ENCODE measurements at places on chromosomes 12 and 14.
A peak's percentile ranks its signal among the peaks of the same experiment; 100 is the strongest.

DNA sequence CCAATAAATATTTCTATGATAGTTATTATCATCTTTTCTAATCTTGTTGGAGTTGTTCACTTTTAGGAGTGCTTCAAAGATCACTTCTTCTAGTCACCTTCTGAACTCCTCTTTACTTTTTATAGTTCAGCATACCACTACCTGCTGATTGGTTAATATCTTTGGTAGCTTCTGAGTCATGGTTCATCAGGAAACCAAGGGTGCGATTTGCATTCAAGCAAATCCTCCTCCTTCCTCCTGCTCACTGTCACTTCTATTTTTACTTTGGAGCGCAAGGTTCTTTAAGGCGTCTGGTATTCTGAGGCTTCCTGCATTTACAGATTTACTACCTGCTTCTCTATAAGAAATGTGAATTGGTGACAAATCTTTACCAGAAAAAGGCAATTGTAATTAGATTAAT lies 24.0 kb downstream of the SYT1 start:
- no peak for DNase-seq

DNA sequence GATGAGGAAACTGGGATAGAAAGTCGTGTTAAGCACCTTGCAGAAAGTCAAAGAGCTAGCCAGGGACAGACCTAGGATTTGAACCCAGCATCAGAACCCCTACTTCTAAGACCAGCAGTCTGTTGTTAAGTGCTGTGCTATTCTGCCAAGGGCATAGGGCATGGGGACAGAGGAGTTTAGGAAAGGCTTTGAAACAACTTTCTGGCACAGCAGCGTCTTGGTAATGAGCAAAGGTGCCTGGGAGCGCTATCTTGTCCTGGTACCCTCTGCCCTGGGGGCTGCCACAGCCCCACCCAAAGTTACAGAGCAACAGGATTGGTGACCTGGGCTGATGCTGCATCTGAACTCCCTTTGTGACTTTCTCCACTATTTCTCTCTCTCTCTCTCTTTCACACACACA lies 1108.1 kb downstream of the BCL11B start:
- no peak for DNase-seq

DNA sequence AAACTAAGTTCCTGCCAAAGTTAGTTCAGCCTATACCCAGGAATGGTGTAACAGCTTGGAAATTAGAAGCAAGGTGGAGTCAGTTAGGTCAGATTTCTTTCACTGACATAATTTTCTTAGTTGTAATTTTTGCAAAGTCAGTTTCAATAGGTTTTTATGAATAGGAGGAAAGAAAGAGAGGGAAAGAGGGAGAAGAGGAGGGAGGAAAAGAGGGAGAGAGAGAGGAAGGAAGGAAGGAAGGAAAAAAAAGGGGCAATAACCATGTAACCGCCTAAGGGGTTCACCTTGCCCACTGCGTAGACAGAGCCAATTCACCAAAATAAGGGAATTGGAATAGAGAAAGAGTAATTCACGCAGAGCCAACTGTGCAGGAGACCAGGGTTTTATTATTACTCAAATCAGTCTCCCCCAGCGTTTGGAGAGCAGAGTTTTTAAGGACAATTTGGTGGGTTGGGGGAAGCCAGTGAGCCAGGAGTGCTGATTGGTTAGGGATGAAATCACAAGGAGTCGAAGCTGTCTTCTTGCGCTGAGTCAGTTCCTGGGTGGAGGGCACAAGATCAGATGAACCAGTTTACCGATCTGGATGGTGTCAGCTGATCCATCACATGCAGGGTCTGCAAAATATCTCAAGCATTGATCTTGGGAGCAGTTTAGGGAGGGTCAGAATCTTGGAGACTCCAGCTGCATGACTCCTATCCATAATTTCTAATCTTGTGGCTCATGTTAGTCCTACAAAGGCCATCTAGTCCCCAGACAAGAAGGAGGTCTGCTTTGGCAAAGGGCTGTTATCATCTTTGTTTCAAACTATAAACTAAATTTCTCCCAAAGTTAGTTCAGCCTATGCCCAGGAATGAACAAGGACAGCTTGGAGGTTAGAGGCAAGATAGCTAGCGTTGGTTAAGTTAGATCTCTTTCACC lies 126.0 kb upstream of the AMIGO2 start:
- DNase-seq: no peak

DNA sequence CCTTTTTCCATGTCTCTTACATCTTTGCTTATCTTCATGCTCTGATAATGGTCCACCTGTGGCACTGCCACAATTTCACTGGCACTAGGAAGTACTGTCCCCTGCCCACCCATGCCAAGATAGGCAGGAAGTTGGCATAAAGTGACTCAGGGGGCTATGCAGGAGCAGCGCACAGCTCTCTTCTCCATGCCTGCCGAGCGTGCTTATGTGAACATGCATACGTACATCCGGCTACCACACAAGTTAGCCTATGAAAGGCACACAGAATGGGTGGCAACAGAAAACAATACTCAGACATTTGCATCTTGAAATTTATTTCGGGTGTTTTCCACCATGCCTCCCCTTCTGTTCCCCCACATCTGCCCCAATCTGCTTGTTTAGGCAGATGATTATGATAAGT lies 174.4 kb upstream of the GZMB start:
- DNase-seq: no peak

GRCh38 chr14:89041257-89041582 lies 216.8 kb downstream of the TTC8 start:
- peak; percentile 86 for DNase-seq

DNA sequence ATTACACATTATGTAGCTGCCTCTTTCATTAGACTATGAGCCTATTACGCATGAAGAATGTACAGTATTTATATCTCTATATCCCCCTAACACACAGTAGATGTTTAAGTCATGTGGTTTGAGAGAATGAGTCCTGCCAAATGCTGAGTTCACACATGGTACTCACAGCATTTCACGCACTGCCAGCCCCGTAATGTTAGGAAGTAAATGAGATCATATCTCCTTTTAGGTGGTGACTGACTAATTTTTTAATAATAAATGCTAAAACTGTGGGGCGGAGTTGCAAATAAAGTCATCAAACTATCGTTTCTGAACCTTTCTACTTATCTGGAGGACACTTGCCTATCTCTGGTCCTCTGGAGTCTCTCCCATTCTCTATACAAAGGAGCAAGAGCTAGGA lies 343.8 kb downstream of the ADAMTS20 start:
- no peak for DNase-seq

DNA sequence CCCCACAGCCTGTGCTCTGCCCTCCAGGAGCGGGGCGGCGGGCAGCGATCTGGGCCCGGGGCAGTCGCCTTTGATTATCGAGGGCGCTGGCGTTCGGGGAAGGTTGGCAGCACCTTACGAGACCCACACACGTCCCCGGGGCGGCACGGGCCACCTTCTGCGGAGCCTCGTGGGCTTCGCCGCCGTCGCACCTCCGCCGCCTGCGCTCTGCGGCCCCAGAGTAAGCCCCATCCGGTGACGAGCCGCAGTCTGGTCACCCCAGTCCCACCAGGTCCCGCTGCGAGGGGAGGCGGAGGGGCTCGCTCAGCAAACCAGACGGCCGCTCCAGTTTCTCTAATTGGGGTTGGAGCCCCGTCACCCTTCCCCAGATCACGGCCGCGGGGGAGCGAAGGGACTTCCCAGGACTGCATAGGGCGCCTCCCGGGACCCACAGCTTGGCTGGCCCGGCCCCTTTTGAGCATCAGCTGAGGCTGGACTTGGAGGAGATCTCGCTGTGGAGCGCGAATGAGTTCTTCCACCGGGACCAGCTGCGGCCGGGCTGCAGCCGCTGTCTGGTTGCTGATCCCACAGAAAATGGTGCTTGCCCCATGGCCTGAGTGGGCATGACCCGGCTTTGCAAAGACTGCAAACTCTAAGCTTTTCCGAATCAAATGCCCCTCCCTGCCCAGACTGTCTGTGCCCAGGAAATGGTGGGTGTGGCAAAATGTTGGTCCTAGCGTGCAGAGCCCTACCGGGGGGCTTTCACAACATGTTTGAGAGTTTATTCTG lies 560 bp downstream of the LGALS3 start:
- DNase-seq: no peak

DNA sequence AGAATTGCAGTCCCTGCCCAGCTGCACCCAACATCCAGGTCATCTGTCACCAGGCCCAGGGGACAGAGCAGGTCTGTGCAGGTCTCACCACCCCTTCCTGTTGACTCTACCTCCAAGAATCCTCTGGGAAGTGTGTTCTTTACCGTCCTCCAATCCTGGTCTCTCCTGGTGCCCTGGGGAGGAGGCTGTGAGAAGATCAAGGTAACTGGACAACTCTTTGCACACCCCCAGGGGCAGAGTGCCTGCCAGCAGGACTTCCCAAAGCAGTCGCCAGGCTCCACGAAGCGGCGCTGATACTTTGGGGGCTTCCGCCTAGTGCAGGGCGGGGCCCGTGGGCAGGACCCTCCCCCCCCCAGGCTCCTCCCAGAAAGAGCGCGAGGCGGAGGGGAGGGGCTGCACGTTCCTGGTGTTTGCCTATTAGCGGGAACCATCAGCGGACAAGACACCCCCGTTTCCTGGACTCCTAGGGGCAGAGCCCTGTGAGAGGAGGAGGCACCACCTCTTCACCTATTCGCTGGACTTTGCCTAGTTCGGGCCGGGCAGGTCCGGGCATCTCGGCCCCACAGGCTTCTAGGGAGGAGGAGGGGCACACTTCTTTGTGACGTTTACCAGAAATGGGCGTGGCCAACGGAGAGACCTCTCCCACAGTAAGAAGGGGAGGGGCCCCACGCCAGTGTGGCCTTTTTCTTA lies 918.0 kb downstream of the AACS start:
- DNase-seq: peak; percentile 90

- no peak for DNase-seq
Measured at GRCh38 chr12:52945389-52946232, 3.3 kb upstream of the KRT18 start.

DNA sequence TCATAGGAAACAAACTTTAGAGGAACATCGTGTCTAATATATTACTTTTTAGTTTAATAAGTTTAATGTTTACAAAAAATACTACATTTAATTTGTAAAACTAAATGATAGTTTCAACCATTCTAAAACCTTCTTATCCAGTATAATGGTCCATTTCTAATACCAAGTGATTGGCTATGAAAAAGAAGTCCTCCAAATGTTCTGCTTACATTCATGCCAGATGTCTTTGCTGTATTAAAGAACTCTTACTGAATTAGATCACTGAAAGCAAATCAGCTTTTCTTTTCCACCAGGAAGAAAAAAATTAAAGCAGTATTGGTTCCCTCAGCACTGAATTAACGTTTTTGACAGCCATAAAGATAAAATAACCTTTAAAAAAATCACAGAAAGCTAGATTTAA lies 3.7 kb downstream of the NOVA1 start:
- DNase-seq: no peak

DNA sequence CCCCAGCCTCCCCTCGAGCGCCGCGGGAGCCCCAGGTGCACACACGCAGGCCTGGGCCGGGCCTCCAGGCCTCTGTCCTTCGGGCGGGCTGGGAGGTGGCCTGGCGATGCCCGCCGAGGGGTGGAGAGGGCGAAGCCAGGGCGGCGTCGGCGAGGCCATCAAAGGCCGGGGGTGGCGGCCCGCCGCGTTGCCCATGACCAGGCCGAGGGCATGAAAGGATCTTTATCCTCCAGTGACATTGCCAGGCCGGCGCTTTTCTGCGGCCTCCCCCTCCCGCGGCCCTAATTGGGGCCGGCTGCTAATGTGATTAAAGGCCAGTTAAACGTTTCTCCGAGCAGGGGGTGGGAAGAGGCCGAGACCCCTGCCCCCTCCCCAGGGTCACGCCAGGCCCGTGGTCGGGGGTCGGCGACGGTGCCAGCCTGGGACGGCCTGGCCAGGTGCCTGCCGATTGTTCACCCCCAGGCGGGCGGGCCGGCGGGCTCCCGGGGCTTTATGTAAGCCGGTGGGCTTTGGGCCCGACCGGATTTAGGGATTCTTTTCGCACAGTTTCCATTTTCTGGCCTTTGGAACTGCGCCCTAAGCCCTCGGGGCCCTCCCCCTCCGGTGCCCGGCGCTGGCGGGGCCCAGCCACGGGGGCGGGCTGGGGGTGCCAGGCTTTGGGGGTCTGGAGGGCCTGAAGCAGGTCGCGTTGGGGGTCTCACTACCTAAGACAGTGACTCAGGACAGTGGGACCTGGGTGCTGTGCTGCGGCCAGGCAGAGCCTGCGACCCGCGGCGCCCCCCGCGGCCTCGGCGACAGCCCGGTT lies 103.2 kb upstream of the DIO3 start:
- DNase-seq: no peak

- peak; percentile 45 for DNase-seq
Measured at GRCh38 chr14:68874746-68875155, 81.9 kb upstream of the ZFP36L1 start.

DNA sequence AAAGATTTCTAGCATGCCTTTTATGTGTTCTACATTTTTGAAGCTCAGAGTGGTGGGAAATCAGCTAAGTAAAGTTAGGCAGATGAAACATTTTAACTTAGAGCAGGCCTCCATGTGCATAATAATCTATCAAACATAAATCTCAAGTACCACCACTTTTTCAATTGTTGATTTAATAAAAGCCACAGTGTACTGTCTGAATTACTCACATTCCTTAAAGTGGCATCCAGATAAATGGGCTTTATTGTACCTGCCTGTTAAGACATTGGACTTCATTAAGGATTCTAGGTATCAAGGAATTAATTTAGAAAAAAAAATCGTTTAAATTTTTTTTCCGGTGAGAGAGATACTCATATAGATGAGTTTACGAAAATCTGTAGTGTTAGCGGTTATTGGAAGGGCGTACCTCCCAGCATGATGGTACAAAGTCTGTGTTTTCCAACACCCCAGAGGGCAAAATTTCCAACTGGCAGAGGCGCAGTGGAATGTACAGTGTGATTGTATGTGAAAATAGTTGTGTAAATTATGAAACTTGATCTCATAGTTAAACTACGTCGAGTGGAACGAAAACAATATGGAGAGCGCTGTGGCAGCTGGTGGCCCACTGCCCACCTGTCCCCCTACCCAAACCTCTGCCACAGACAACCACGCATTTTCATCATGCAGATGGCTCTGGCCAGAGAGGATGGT lies 25.0 kb downstream of the ELK3 start:
- no peak for DNase-seq

DNA sequence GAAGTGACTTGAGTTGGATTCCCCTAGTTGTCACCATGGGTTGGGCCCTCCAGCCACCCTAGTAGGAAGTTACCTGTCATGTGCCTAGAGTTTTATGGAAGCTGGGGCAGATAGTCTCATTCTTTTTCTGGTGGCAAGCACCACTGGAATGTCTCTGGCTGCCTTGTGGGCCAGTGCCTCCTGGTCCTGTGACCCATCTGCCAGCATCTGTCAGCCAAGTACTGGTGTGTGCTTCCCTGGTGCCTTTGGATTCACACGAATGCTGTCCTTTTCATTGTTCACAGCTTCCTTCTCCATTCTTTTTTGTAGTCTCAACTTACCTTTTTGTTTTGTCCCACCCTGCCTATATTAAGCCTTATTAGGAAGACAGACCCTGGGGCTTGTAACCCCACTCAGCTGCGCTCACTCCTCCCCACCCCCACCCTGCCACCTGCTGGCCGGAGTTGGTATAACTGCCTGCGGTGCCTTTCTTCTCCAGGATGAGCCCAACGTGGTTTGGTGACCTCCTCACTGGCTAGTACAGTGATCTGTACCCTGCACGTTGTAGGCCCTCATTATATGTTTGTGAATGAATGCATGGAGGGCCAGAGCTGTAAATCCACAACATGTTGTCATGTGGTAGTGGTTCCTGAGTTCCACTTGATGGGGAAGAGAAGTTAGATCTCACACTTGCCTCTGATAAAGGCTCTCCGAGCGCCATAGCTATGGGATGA lies 125.7 kb downstream of the TSPAN9 start:
- DNase-seq: no peak

All from DMS153 (cell line).